M059J (cell line): ENCODE measurements at places on chromosomes 16 and 17. TPM values are rescaled to one million over a fixed set of nuclear protein-coding genes. Genes with fewer than 3 reads are reported as not detected.

GRCh38 chr17:81364278-81365147, 30.7 kb upstream of the BAHCC1 start:
- DNase-seq: no peak

GRCh38 chr16:74888232-74888862, 96.6 kb downstream of the WDR59 start:
- DNase-seq: no peak

DNA sequence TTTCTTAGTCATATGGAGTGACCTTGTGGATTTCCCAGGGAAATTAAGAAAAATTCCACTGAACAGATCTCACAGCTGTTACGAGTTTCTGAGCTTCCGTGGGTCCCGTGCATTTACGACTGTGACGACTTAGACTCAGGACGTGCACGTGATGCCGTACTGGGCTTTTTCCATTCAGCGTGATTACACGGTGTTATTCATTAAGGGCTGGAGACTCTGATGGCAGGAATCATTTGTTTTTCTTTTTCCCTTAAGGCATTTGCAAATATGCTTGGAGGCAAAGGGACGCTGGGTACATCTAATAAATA, 57.2 kb downstream of the TBC1D16 start:
- no peak for DNase-seq

DNA sequence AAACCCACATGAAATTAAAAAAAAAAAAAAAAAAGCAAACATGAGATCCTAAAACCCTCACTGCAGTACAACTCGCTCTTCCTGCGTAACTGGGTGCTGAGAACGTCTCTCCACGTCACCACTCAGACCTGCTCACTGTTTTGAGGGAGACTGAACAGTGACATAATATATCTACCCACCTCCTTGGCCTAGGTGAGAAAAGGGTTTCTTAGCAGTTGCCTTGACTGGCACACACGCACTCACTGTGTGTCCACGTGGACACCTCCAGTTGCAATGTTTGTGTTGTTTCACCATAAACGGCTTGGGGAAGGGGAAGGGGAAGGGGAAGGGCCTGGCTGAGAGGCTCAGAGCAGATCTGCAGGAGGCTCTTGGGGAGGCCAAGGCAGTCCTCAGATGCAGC, 32.0 kb downstream of the FANCA start:
- no peak for DNase-seq

DNA sequence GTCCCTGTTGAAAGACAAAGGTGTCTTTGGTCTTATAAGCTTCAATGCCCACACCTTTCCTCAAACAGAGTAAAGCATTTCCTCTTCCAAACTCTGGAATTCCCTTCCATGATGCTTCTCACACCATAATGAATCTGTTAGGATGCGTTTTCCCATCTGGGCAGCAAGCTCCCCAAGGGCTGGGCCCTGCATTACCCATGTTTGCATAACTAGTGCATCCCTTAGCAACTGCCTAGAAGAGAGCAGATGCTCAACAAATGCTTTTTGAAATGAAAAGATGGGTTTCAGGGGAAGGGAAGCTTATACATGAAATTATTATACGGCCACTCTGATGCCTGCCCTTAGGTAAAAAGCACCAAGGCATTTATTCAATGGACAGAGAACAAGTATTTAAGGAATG, 124.5 kb upstream of the CCL2 start:
- DNase-seq: no peak

- DNase-seq: peak; percentile 62
Measured at GRCh38 chr16:85234310-85235204, 122.3 kb upstream of the CIBAR2 start.

DNA sequence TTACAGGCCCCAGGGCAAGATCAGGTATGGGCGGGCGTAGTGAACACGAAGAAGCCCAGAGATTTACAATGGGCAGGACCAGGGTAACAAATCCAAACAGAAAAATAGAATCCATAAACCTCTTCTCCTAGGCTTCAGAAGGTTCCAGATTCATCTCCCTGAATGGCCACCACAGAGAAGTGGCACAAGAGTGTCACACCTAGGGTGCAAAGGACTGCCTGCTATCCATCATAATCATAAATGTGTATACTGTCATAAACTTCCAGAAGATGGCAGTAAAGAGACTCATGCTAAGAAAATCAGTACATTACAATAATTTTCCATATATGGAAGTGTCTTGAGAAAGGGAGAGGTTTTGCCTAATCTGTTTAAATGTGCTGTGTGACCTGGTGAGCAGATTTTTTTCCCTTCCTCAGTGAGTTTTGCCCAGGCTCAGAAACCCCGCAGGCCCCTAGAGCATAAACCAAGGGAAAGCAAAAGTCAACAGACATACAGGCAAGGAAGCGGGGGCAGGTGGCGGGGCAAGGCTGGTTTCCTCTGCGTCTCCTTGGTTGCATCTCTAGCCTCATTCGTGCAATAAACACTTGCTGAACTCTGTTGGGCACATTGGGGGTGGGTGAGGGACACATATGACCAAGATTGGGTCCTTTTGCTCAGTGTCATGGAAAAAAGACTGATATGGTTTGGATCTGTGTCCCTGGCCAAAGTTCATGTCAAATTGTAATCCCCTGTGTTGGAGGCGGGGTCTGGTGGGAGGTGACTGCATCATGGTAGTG, 92.0 kb upstream of the CDH5 start:
- DNase-seq: peak; percentile 27

GRCh38 chr17:61157246-61157886, 242.3 kb upstream of the TBX2 start:
- DNase-seq: peak; percentile 55

- peak; percentile 67 for DNase-seq
Measured at GRCh38 chr17:40064971-40065768, 2.4 kb downstream of the THRA start.

GRCh38 chr16:22848451-22848850, 34.5 kb downstream of the HS3ST2 start:
- no peak for DNase-seq

DNA sequence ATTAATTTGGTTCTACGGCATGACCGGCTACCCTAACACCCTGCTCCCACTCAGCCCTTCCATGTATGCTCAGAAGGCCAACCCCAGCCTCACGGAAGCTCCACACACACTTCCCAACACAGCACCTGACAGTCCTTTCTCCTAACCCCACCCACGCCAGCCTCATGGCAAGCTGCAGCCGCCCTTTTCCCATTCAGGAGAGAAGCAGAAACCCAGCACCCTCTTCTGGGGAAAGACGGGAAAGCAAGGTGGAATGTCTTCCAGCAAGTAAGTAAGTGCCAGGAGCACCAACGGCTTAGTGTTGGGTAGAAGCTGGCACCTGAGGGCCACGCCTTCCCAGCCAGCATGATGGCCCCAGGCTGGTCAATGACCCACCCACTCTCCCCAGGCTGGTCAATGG, 32.1 kb downstream of the ABR start:
- peak; percentile 65 for DNase-seq

GRCh38 chr17:10292057-10292937, 80.5 kb downstream of the MYH13 start:
- no peak for DNase-seq

DNA sequence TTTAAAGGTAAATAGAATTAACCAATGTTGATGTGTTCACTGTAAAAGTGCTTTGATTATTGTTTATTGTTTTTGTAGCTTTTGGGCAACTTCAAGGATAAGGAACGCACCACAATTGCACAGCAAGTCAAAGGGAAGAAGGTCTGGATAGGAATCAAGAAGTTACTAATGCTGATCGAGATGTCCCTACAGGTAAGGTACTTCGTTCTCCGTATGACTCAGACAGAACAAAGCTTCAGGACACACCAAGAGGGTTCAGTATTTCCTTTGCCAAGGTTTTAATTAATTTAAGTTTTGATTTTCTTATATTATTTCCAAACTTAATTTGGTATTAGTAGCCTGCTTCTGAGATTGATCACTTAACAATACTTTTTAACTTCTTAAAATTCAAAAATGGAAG, 67.1 kb downstream of the WNT3 start:
- DNase-seq: no peak

DNA sequence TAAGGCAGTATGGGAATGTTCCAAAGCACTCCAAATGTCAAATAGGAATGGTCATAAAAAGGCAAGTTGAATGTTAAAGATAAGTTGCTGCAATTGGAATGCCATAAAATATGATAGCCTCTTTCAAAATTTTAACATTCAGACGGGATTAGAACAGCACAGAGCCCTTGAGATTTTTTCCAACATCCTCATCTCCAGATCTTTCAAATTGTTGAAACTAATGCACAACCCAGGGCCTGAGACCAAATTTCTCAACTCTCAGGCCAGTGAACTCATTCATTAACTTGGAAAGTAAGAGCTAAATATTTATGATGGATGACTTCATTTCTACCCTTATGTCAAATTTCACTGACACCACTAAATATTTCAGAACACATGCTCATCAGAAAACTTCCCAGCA, 346.5 kb upstream of the XYLT1 start:
- DNase-seq: no peak

DNA sequence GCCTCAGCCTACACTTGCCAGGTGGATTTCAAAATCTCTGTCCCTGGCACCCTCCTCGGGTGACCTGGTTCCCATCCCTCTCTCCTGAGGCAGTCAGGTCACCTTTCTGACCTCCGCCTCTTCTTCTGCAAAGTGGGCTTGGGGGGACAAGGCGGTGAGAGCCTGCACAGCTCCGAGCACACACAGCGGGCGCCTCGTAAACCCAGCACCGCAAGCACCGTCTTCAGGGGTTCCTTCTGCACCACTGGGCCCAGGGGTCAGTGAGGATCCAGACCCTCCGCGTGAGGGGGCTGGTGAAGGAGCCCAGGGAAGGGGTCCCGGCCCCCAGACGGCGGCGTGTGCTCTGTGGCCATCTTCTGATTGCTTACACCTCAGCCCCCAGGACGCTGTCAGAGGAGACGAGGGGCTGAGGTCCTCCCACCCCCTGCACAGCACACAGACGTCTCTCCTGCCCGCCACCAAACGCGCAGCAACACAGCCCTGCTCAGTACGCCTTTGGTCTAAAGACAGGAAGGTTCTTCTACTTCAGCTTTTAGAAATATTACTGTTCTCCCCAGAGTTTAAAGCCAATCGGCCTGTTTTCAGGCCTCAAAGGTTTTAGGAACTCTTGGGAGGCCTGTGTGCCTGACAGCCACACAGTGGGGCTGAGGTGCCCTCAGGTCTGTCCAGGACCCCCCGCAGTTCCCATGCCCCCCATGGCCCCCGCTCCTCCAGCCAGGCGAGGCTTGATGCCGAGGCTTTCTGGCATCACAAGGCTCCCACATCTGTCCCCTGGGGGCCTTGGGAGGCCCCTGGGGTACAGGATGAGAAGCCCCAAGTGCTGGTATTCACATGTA, 2.7 kb downstream of the CBFA2T3 start:
- no peak for DNase-seq

- no peak for DNase-seq
Measured at GRCh38 chr17:39562976-39563375, 44.7 kb downstream of the NEUROD2 start.

DNA sequence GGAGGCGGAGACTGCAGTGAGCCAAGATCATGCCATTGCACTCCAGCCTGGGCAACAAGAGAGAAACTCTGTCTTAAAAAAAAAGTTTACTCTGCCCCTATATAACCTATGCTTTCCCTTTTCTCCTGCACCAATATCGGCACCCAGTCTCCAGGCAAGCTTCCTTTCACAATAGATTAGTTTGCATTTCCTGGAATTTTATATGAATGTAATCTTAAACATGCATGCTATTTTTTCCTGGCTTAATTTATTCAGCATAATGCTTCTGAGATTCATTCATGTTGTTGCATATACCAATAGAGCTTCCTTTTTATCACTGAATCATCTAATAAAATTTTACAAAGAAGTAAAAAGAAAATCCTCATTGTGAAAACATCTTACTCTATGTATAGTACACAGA, 59.4 kb downstream of the USP32 start:
- no peak for DNase-seq

DNA sequence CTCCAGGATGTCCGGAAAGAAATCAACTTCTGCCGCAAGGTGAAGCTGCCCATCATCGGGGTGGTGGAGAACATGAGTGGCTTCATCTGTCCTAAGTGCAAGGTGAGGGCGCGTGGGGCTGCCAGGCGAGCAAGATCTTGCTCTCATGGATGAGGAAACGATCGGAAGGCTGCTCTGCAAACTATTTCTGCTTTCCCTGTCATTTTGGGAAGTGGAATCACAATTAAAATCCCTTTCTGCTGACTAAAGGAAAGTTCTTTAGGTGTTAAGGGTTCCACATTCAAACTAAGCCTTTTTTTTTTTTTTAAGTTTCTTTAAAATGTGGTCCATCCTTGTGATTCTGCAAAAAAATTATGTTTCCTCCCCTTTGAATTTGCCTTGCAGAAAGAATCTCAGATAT, 17.7 kb downstream of the NUBP1 start:
- no peak for DNase-seq

DNA sequence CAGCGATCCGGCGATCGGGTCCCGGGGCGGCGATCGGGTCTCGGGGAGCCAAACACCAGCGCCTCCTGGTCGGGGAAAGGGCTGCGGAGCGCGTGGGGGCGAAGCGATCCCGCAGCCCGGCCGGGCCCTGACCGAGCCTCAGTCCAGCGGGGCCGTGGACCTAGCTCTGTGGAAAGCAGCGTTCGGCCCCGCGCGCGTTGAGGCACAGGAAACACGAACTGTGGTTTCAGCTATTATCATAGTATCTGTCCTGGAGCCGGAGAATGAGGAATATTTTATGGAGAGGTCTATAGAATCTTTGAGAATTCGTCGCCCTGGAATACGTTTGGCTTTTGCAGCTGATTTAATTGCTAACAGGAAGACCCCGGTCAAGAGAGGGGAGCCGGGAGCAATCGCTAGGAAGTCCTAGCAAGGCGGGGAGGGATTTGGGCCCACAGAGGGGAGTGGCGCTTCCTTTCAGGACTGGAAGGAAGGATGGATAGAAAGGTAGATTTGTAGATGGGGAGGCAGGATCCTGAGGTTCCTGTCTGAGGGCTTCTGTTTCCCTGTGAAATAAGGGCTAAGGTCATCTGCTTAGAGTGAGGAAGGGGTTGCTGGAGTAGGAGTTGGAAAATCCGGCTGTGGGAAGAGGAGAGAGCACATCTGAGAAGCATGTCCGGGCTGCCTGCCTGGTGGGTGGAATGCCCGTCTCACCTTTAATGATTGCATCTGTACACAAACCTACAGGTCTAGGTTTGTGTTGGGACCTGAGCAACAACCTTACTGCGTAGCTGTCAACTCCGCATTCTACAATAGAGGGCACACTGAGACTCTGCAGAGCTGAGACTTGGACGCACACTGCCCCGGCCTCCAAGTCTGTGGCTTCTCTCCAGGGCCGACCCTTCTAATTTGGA, 770 bp downstream of the CCNF start:
- DNase-seq: peak; percentile 37

- DNase-seq: peak; percentile 34
Measured at GRCh38 chr17:5618476-5618875, 34.2 kb upstream of the NLRP1 start.

MYCBPAP gene
- 0.12 TPM in 1 of 2 replicates, not detected in the other for total RNA-seq

SPN gene
- total RNA-seq: 1.1 and 1.8 TPM in 2 replicates

TUBB3 gene
- 172 and 272 TPM in 2 replicates for total RNA-seq

DRC3 gene
- total RNA-seq: 0.12 and 0.69 TPM in 2 replicates

CD300A gene
- total RNA-seq: not detected in 2 replicates

SOCS1 gene
- total RNA-seq: 6.6 and 8.3 TPM in 2 replicates
